Nephron progenitor cell (in vitro differentiated cells): ENCODE measurements at places on chromosomes 5 and 9.
A peak's percentile ranks its signal among the peaks of the same experiment; 100 is the strongest.

DNA sequence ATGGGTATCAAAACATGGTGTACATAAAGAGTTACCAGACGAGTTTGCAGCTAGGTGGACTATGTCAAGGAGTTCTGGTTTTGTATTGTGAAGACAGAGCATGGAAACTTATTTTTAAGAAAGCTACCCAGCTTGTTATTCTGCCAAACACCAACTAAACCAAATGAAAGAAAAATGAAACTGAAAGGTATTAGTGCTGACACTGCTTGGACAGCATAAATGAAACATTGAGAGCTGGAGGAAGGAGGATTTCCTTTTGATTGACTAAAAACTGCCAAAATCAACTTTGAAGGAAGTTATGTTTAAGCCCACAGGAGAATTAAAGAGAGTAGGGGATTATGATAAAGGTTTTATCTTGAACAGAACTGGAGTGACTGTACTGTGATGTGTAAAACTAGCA lies 766.2 kb downstream of the PTPRD start:
- DNase-seq: no peak

- DNase-seq: no peak
Measured at GRCh38 chr9:24712206-24712605, 166.5 kb upstream of the IZUMO3 start.

DNA sequence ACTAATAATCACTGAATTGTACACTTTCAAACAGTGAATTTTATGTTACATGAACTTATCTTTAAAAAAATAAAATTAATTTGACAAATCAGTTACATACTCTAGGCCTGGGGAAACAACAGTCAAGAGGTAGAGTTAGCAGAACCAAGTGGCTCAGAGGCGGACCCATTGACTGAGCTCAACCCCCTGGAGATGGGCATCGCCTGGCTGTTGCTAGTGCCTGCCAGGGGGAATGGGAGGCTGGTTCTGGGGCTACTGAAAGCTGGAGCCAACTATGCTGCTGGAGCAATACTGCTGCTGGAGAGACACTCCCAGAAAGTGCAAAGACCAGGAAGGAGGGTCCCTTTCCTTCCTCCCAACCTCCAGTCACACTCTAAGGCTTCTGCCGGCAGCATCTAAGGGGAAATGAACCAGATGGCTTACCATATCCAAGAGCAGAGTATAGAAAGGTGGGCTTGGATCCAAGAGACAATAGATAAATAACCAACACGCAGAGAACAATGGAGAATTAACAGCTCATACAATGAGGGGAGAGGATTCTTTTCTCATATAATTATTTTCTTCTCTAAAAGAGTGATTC lies 40.3 kb upstream of the ANKRD55 start:
- DNase-seq: no peak

- DNase-seq: no peak
Measured at GRCh38 chr5:78971998-78972397, 13.1 kb downstream of the ARSB start.

- peak; percentile 38 for DNase-seq
Measured at GRCh38 chr9:127578952-127579853, 32.9 kb upstream of the STXBP1 start.

DNA sequence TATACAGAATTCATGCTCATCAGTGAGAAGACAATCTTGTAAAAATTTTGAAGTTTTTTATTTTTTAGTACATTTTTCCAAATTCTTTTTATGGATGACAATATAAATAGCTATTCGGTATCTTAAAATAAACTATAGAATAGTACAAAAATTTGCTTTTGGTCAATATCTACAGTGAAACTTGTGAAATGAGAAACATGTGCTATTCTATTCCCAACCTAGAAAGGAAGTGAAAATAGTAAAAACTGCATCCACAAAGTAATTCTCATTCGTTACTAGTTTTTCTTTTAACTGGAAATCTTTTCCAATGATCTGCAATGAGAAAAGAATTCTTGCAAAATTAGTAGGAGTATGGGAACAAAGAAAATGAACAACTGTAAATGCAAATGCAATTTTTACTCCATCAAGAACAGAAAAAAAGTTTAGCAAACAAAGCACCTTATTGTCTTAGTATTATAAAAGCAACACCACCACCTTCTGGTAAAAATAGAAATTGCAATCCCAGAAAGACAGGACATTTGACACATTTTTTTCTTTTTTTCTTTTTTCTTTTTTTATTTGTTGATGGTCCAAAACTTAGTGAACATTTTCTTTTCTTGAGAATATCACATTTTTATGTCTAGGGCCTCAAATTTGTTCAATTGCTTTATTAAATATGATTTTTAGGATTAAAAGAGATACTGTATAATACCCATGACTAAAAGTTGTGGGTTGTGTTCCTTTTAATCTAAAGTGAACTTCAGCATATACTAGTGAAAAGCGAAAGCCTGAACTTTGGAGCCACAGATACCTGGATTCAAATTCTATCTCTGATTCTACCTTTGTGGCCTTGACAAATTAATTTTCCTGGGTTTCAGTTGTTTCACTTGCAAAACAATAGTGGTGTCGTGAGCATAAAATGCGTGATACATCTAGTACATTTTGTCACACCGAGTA lies 72.3 kb downstream of the SLCO4C1 start:
- peak; percentile 16 for DNase-seq

GRCh38 chr5:2724031-2724581 lies 27.4 kb downstream of the IRX2 start:
- DNase-seq: no peak

DNA sequence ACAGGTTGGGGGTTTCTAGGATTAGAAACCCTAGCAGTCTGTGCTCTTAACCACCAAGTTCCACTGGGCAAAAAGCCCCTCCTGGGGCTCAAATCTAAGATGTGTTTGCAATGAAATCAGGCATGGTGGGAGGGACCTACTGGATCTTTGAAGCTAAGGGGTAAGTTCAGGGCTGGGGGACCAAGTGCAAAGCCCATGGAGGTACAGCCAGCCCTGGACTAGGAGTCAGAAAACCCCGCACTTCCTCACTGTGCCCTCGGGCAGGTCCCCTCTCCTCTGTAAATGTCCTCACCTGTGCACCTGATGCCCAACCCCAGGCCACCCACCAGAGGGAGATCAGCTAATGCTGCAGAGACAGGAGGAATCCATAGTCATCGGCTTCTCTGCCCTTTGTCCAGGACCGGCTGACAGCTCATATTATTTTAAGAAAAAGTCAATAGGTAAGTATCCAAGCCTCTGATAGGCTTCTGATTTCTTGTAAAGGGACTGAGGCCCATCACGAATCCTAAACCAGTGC lies 138.3 kb downstream of the PAX5 start:
- no peak for DNase-seq

DNA sequence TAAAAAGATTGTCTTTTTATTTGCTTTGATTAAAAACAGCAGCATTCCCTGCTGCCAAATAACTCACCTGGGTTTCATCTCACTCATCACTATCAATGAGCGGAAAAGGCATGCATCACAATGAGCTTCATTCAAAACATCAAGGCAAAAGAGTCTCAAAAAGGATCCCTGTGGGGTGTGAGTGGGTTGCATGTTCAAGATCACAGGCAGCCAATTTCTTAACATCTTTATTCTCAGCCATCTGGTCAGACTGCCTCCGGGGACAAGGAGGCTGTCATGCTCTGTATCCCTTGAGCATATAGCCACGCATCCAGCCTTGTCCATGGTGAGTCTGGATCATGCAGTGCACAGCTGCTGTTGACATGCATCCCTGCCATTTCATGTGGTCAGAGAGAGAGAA lies 117.1 kb downstream of the ICE1 start:
- no peak for DNase-seq

- DNase-seq: no peak
Measured at GRCh38 chr9:86713970-86714369, 233.3 kb downstream of the GAS1 start.

DNA sequence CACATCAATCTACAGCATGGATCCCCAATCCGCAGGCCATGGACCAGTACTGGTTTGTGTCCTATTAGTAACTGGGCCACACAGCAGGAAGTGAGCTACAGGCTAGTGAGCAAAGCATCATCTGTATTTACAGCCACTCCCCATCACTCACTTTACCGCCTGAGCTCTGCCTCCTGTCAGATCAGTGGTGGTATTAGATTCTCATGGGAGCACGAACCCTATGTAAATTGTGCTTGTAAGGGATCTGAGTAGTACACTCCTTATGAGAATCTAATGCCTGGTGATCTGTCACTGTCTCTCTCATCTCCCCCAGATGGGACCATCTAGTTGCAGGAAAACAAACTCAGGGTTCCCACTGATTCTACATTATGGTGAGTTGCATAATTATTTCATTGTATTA lies 212.7 kb upstream of the FAM174A start:
- DNase-seq: no peak

DNA sequence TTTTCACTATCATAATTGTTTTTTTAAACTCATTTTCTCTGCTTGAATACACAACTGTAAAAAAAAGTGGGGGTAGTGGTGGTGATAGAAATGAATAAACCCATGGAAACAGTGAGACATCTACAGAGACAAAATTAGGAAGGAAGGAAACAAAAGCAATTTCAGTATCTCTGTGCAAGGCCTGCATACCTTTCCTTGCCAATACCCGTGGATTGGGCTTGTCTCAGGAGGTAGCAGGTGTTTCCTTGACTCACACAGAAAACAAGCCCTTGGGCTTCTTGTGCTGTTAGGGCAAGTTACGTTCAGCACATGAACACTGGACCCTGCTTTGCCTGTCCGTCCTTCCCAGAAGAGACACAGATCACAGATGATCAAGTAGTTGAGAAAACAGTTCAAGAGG lies 372.2 kb downstream of the ZSWIM6 start:
- DNase-seq: no peak

- DNase-seq: no peak
Measured at GRCh38 chr5:147240266-147240985, 5.6 kb downstream of the STK32A start.

DNA sequence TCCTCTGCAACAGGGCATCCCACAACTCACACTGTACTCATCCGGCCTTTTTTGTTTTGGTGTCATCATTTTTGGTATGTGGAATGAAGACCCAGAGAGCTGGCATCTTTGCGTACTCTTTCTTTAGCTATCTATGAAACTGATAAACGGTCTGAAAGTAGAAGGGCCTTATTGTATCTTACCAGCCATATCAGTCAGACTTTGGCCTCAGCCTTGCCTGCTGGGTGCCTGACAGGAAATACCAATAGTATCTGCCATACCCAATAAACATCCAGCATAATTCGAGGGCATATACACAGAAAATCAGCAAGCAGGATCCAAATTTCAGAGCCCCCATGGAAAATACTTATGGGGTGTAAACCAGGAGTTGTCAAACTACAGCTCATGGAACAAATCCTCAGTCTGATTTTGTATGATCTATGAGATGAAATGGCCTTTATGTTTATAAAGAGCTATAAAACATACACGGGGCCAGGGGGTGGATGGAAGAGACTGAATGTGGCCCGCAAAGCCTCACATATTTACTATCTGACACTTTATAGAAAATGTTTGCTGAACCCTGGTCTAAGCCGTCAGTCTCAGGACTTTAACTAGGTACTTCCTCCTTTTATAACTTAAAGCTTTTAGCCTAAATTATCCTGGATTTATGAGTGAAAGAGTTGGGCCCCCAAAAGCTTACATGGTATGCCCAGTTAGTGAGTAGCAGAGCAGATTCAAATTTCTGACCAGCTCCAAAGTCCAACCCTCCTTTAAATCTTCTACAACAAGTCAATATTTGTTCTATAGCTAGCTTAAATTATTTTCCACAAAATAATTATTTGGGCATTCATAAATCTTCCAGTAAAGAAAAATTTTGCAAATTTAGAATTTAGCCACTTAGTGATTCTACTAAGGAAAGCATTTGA lies 308.0 kb upstream of the PUM3 start:
- DNase-seq: no peak

- DNase-seq: peak; percentile 58
Measured at GRCh38 chr5:179858241-179858585, 404 bp downstream of the MRNIP start.

DNA sequence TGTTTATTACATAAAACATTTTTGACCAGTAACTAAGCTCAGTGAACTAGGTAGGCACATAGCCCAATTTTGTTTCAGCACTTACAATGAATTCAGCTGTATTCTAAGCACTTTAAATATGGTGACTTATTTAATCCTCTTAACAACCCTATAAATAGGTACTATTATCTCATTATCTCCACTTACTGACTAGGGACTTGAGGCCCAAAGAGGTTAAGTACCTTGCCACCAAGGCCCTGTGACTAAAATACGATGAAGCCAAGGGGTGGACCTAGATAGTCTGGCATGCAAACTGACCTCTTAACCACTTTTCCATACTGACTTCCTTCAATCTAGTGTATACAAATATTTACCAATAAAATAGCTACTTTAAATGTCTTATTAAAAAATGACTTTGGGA lies 266.4 kb downstream of the ZNF608 start:
- DNase-seq: no peak

DNA sequence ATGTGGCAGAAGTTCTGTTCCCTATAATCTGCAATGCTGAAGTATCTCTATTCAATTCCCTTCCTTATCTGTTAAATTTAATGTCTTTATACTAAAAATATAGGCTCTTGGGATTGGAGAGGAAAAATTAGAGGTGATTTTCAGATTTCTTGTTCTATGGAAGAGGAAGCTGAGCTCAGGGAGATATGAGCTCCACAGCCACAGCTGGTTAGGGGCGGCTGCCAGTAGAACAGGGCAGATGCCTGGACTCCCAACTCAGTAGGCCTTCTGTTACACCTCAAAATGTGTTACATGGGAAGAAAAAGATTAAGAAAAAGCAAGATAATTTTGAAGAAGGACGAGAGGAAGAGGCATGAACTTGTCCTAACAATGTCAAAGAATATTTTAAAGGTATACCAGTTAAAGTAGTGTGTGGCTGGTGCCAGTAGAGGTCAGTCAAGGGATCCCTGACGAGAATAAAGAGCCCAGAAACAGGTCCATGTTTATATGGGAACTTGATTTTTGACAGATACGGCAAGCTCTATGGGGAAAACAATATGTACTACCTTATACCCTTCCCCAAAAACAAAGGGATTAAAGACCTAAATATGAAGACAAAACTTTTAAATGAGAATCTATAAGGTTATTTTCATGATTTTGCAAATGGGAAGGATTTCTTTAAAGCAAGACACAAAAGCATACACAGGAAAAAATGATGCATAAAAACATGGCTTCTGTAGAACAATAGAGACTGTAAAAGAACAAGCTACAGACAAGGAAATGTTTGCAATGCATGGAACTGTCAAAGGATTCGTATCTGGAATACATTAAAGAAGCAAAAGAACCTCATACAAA lies 28.7 kb downstream of the DNAJC21 start:
- peak; percentile 11 for DNase-seq

DNA sequence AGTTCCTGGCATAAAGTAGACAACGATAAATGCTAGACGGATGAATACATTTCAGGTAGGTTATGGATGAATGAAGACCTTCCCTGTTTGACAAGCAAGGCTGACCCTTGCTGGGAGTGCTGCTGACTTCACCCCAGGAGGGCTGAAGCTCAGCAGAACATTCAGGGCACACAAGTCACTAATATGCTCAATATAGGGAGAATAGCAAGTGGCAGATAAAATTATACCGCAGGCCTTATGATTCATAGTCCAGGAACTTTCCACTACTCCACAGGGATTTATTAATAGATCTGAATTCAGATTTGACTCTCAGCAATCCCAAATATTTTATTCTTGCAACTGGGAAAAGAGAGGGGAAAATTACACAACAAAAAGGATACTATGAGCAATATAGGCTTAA lies 38.2 kb upstream of the GRAMD2B start:
- no peak for DNase-seq

GRCh38 chr5:74432721-74433120 lies 207.8 kb downstream of the ENC1 start:
- DNase-seq: no peak

GRCh38 chr5:58011301-58011700 lies 448.6 kb downstream of the PLK2 start:
- no peak for DNase-seq

GRCh38 chr9:102114557-102114956 lies 376.1 kb upstream of the GRIN3A start:
- DNase-seq: no peak

GRCh38 chr5:119336845-119337580 lies 18.8 kb upstream of the TNFAIP8 start:
- DNase-seq: no peak
